Mesendoderm (in vitro differentiated cells): ENCODE measurements at places on chromosomes 7 and 10.

DNA sequence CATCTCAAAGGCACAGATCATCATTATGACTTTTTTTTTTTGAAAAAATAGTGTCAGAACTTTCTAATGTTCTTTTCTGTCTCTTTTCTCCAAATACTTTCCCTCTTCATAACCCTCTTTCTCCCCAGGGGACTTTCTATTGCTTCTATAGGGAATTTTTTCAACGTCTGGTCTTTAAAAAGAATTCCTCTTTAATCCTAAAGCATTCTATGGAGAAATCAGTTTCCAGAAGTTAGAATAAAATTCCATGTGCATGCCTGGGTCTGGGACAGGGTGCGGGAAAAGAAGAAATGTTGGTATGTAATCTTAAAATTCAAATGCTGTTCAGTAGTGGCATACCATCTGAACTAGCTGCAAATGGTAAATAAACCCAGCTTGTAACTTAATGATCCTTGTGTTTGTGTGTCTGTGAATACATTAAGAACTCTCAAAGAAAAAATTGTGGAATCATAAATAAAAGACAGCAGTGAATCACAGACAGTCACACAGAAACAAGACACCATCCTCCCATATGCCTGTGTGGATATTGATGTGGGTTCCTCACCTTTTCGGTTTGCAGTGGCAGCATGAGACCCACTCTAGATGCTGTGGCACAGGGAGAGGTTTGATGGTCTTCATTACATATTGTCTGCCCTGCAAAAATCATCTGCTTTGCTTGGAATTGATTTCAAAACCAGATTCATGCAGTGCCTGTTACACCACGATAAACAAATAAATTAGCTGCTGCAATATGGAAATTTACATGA lies 374.7 kb upstream of the NRP1 start:
- DNase-seq: no peak

- DNase-seq: peak; percentile 46
Observed at GRCh38 chr10:2619916-2620315, 447.4 kb upstream of the PFKP start.

DNA sequence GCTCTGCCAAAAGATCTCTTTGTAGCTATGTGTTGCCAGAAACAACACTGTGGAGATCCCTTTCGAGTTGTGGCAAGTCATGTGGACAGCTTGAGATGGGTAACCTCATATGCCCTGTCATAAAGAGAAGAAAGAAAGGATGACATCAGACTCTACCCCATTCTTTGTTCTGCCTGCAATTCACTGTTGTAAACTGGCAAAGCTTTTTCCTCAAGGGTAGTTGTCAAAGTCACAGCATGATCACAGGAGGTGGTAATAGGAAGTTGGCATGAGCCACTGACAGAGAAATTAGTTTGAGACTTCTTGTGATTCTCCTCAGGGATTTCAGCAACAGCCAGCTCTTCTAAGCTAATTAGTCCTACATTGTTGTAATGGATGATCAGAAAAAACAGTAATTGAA lies 19.4 kb upstream of the MINDY3 start:
- peak; percentile 51 for DNase-seq

GRCh38 chr7:55129541-55130394 lies 111.0 kb downstream of the EGFR start:
- peak; percentile 51 for DNase-seq

DNA sequence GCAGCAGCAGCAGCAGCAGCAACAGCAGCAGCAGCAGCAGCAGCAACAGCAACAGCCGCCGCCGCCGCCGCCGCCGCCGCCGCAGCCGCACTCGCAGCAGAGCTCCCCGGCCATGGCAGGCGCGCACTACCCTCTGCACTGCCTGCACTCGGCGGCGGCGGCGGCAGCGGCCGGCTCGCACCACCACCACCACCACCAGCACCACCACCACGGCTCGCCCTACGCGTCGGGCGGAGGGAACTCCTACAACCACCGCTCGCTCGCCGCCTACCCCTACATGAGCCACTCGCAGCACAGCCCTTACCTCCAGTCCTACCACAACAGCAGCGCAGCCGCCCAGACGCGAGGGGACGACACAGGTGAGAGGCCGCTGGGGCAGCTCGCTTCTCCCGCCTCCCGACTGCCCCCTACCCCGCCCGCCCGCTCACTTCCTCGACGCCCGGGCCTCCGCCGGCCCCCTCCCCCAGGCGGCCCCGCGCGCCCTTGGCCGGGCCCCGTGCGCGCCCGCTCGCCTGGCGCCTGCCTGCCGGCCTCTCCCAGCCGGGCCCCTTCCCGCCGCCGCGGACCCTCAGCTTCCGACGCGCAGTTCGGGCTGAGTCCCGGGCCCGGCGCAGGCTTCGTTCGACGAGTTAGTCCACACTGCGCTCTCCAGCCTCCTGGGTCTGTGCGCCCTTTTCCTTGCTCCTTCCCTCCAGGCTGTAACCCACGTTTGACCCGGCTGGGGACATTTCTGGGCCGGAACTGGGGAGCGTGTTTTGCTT lies 882 bp downstream of the DLX6 start:
- DNase-seq: peak; percentile 90

DNA sequence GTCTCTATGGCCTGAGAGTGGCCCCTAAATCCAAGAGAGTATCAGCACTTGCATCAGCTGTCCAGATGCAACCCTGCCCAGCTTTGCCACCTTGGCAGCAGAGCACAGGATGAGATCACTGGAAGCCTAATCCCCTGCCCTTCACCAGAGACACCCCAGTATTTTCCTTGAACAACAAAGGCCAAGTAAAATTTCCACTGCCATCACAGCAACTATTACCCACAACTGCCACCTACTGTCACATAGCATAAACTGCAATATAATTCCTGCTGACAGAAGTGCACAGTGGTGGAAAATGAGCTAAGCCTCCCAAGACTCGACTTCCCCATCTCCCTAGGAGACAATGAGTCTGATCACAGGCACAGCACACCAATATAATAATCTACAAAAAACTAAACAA lies 462.8 kb upstream of the ZWINT start:
- peak; percentile 32 for DNase-seq

GRCh38 chr7:99030457-99030856 lies 113.5 kb downstream of the SMURF1 start:
- DNase-seq: no peak

DNA sequence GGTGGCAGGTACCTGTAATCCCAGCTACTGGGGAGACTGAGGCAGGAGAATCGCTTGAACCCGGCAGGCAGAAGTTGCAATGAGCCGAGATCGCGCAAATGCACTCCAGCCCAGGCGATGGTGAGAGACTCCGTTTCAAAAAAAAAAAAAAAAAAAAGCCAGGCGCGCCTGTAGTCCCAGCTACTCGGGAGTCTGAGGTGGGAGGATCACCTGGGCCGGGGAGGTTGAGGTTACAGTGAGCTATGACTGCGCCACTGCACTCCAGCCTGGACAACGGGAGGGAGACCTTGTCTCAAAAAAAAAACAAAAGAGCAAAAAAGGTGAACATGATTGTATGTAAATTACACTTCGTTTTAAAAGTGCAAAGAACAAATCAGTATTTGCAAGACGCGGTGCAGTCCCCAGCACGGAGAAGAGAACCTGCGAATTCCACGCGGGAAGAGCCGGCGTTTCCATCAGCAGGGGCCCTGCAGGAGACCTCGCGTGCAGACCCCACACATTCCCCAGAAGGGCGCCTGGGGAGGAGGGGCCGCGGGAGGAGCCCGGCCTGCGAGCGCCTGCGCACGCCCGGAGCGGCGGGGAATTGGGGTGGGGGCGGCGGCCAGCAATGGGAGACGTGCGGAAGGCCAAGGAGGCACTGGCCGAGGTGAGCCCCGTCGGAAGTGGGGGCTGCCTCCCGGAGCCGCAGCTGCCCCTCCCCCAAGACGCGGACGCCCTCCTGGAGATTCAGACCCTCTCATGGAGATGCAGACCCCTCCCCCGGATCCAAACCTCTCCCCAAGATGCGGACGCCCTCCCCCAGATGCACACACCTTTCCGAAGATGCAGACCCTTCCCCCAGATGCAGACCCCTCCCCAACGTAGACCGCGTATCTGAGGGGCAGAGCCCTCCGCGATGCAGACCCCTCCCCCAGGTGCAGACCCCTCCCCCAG lies 16.7 kb upstream of the SUN1 start:
- peak; percentile 91 for DNase-seq

DNA sequence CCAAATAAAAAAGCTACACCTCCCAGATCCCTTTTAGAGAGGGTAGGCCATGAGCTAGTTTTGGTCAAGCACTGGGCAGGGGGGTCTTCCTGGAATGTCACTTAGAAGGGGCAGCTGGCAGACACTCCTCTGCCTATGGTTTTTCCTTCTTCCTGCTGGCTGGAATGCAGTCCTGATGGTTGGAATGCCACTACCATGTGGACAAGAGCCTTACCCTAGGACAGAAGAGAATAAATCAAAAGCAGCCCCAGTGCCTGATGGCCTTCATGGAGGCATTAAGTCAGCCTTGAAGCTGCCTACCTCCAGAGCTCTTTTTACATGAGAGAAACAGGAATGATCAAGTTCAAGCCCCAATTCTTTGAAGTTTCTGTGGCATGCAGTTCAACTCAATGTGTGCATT lies 43.5 kb upstream of the SORBS1 start:
- DNase-seq: peak; percentile 51

DNA sequence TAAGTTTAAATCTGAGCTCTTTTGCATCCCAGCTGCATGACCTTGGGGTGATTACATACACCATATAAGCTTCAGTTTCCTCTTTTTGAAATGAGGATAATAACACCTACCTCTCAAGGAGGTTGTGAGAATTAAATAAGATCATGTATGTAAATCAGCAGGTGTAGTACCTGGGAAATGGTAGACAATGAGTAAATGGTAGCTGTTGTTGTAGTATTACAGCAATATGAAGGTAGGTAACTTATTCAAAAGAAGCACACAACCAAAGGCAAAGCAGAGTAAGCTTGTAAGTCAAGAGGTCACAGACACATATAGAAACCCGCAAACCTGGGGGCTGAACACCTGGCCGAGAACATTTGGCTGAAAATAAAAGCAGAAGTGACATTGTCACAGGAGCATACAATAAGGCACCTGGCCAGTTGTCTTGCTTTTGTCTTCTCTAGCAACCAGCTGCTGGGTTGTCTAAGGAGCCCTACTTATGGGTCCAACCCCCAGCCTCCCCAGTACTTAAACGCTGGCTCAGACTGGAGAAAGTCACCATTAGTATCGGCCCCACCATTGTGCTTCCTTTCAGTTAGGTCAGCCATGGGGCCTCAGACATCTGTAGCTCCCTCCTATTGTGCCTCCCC lies 203.6 kb upstream of the MKLN1 start:
- no peak for DNase-seq

DNA sequence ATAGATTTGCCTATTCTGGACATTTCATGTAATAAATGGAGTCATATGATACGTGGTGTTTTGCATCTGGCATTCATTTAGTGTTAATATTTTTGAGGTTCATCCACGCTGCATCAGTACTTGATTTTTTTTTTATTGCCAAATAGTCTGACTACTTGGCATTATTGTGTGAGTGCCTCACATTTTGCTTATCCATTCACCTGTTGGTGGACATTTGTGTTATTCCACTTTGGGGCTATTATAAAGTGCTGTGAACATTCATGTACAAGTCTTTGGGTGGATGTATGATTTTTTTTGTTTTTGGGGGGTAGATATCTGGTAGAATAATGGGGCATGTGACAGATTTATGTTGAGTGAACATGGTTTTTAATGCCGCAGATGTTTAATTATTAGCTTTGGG lies 19.7 kb downstream of the CUL1 start:
- DNase-seq: no peak

DNA sequence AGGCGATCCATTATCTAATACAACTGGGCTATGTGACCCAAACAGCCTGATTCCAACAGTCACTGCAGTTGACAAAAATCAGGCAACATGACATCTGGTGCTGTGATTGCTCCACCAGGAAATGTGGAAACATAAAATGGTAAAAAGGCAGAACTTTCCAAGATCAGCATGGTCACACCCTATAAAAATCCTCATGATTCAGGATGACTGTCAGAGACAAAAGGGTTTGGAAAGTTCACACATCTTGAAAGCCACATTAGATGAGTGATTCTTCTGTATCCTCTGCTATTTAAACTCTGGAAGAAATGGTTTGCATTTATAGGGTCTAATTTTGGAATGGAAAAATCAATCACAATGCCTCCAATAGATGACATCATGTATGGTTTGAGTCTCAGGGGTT lies 662.6 kb upstream of the IGFBP3 start:
- DNase-seq: no peak

DNA sequence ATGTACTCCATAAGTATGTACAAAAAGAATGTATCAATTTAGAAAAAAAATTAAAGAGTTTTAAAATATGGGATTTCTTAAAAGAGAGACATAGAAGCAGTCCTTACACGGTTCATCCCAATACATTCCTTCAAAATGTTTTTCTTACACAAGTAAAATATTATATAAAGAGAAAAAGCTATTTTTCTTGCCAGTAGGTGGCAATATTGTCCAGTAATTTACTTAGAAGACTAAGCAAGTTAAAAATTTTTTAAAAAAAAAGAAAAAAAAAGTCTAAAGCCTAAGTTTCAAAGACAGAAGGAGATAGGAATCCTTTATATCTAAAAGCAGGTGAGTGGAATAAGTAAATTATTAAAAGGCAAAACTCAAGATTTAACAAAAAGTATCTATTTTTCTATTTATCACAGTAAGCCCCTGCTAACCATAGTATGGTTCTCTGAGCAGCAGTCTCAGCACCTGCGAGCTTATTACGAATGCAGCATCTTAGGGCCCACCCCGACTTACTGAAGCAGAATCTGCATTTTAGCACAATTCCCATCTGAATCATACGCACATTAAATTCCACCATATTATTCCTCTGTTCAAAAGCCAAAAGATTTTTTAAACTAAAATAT lies 240.6 kb downstream of the DGKI start:
- peak; percentile 45 for DNase-seq

DNA sequence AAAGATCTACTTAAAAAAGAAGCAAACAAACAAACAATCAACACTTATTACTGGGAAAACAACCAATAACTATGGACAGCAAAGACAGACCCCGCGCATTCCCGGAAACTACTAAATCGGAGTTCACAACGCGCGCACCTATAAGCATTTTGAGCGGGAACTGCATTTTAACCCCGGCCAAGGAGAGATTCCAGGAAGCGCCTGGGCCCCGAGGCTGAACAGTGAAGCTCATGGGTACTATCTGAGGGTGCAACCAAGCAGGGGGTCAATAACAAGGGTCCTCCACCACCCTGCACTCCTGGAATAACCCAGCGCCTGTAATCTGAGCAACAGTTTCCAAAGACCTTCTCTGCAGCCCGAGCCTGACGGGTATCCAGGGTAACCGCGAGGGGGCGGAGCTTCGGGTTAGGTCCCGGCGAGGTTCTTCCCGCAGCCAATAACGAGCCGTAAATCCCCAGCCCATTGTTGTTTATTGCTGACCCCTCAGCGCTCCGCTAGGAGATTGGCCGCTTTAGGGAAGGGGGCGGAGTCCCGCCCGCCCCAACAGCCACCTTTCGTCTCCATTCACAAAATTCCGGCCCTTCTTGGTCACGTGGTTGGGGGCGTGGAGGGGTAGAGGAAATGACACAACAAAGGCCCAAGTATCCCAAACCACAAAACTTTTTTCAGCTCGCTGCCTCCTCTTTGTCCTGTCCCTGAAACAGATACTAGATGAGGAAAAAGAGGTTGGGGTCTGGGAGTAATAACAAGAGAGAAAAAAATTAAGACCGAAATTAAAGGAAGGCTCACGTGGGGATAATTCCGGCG lies 1.7 kb upstream of the ETV1 start:
- DNase-seq: peak; percentile 99
